ENCODE measurements at places on chromosomes 6 and 20. TPM values are rescaled to one million over a fixed set of nuclear protein-coding genes. Genes with fewer than 3 reads are reported as not detected.

Gene SAMD3
- 3.3 TPM for total RNA-seq

Gene SOBP
- total RNA-seq: 2.1 TPM

- H3K36me3 ChIP-seq: peaks cover 3% of the 10 kb centered on the region
- peaks cover 9% of the 10 kb centered on the region for H3K27me3 ChIP-seq
- DNase-seq: peak; percentile 92
- peak overlapping the region; percentile 92 for H3K27ac ChIP-seq
- peaks cover 24% of the 10 kb centered on the region for H3K4me1 ChIP-seq
Measured at GRCh38 chr6:26568601-26569432, 27.9 kb upstream of the ABT1 start.

DNA sequence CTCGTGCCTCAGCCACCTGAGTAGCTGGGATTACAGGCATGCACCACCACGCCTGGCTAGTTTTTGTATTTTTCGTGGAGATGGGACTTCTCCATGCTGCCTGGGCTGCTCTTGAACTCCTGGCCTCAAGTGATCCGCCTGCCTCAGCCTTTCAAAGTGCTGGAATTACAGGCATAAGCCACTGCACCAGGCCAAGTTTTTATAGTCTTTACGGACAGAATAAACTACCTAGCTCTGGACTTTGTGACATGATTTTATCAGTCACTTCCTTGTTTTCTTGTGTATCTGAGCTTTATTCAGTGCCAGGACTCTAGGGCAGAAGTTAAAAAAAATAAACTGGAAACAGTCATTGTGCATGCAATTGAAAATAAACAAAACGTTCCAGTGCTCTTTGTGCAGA lies 46.7 kb upstream of the RALGAPA2 start:
- H3K36me3 ChIP-seq: no peaks in the 10 kb centered on the region
- no peak overlapping the region for H3K4me3 ChIP-seq
- peaks cover 6% of the 10 kb centered on the region for H3K27me3 ChIP-seq
- no peaks in the 10 kb centered on the region for H3K4me1 ChIP-seq

Gene LGSN
- not detected for total RNA-seq

DNA sequence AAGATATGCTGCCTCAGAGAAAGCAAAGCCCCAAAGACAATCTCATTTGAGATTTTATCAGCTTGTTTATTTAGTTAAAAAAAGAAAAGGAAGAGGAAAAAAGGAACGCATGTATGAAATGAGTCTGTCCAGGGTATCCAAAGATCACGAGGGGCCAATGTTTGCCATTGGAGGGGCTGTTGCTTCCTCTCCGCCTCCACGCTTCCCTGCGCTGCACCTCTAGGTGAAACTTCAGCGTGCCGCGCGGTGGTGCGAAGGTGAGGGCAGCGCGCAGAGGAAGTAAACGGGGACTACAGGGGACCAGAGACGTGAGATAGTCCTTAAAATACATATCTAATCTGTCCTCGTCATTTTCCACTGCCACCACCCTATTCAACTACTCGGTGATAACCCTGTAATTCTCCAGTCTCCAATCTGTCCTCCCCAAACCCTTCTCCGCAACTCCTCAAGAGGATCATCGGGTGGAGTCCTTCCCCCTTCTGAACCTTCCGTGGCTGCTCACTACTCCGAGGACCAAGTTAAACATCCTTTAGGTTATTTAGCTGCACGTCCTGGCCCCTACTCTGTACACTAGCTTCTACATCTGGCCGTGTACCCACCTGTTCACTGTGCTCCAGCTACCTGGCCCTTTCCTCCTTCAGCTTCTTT lies 1.1 kb upstream of the DCBLD1 start:
- peak overlapping the region; percentile 79 for H3K4me3 ChIP-seq
- H3K27ac ChIP-seq: no peak overlapping the region
- H3K36me3 ChIP-seq: no peaks in the 10 kb centered on the region
- peak; percentile 43 for DNase-seq

DNA sequence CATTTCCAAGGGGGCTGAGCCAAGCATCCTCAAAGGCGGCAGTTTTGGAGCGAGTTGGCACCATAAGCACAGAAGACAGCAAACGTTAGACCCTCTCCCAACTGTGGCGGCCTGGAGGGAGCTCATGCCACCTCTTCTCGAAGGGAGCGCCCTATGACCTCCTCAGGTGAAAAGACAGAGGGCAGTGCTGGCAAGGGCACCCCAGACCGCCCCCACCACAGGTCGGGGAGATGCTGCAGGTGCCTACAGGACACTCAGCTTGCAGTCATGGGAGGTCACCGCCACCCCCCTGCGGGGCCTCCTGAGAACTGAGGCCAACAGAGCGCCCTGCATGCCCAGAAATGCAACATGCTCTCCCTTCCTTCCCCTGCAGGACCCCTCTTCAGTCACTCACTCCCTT lies 45.1 kb upstream of the BHLHE23 start:
- DNase-seq: no peak
- H3K27me3 ChIP-seq: no peaks in the 10 kb centered on the region
- H3K27ac ChIP-seq: no peak overlapping the region

Gene SLC17A1
- not detected for total RNA-seq

DNA sequence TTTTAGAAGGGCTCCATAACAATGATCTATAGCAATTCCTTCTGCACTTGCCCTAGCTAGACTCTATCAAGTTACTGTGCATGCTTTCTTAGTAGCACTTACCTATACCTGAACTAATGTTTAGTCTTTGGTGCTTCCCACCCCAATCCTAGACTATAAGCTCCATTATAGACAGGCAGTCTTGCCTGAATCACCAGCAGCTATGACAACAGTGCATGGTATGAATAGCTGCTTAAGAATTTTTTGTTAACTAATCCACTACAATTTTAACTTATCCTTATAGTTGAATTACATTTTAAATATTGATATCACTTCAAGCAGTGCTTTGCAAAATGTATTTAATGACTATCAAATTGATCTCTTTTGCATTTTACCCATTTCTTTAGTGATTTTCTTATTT lies 164.3 kb downstream of the RPS12 start:
- no peaks in the 10 kb centered on the region for H3K4me1 ChIP-seq
- no peak for DNase-seq
- no peak overlapping the region for H3K4me3 ChIP-seq
- H3K36me3 ChIP-seq: no peaks in the 10 kb centered on the region
- no peak overlapping the region for H3K27ac ChIP-seq
- peaks cover 17% of the 10 kb centered on the region for H3K27me3 ChIP-seq

DNA sequence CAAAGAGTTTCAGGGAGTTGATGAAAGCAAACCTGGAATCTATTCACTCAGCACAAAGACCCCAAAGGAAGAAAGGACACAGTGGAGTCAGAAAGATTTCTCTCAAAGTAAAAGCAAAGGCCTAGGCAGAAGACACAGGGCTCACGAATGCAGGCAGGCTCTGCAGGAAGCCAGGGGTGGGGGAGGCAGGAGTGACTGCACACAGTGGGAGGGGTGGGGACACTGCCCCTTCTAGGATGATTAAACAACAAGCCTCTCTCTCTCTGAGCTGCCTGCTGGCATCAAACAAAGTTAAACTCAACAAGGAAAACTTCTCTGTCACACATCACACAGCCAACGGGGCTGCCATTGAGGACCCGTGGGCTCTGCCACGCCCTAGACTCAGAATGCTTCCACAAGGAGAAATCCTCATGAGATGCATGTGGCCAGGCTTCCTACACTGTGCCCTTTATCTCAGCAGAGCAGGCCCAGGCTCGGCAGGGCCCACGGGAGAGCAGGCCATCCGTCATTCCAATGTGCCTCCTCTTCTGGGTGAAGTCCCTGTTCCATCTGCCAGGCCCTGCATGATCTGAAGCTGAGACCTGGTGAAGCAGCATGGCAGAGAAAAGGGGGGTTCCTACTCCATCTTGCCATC lies 70.1 kb downstream of the RAMACL start:
- H3K4me3 ChIP-seq: no peak overlapping the region
- H3K4me1 ChIP-seq: peaks cover 9% of the 10 kb centered on the region
- H3K27ac ChIP-seq: no peak overlapping the region
- no peaks in the 10 kb centered on the region for H3K27me3 ChIP-seq
- peaks cover under 1% of the 10 kb centered on the region for H3K36me3 ChIP-seq
- DNase-seq: no peak

Measured in activated naive CD8-positive, alpha-beta T cell treated with anti-CD3 and anti-CD28 coated beads for 36 hours (primary cell).